ENCODE measurements at places on chromosomes 11 and 22.

- DNase-seq: no peak
These were observed 16.4 kb upstream of the KAT5 start for GRCh38 chr11:65695459-65696241.

DNA sequence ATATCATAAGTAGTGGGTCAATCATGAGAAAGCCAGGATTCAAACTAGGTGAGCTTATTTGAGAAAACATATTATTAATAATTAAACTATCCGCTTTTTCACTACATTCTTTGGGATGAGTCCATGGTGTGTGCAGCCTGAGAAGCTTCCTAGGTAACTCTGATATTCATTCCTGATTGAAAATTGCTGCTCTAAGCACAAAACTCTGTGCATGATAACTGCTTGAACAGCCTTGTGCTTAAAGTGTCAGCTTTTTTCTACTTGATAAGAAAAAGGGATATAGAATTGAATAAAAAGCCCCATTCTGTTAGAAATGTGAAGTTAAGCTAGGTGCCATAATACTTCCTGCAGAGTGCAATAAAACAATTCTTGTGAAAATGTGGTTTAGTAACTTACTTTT, 343.5 kb upstream of the LUZP2 start:
- no peak for DNase-seq

- DNase-seq: no peak
These were observed 20.0 kb downstream of the CALCB start for GRCh38 chr11:15093432-15093831.

- no peak for DNase-seq
These were observed 9.2 kb downstream of the CCKBR start for GRCh38 chr11:6268820-6269219.

GRCh38 chr22:42275176-42275575, 4.7 kb upstream of the TCF20 start:
- DNase-seq: no peak

DNA sequence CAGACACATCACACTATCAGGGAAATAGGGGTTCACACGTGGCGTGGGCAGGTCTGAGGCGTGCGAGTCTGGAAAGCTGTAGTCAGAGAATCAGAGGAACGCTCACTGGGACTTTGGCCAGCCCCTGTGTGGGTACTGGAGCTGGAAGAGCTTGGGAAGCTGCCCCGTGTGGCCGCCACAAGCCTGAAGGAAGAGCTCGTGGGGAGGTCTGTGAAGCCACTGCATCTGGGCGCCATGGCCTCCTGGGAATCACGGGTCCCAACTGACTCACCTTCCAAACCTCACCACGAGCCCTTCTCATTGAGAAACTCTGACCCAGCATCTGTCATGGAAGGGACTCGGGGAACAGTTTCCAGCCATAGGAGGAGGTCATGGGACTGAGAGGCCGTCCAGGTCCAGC, 5.9 kb upstream of the MRGPRF start:
- DNase-seq: no peak

- DNase-seq: no peak
These were observed 117.3 kb downstream of the ETS1 start for GRCh38 chr11:128470081-128470480.

DNA sequence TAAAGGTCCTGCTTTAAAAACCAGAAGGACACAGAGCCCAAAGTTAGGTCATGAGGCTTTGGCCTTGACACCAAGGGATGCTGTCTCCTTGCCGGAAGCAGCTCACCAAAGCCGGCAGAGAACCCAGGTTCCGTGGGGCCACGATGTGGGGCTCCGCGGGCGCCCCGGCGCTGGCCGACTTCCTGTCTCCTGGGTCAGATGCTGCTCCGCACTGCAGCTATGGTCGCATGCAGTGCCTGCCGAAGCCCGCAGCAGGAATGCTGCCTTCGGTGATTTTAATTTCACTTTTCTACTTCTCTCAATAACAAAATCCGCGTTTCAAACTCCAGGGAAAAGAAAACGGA, 454 bp upstream of the OTUB1 start:
- DNase-seq: no peak

DNA sequence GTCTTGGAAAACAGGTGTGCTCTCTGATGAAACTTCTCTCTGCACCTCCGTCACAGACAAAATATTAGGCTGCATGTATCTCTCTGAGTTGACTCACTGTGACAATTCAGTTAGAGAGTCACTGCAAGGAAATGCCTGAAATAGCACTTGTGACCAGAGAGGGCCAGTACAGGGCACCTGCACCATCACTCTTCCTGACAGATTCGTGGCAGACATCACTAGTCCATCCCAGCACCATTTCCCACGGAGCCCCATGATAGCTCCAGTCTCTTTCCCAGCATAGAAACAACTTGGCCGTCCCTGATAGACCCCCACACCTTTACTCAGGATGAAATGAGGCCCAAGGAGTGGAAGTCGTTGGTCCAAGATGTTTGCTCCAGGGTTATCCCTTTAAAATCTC, 73.3 kb upstream of the ISX start:
- DNase-seq: no peak

DNA sequence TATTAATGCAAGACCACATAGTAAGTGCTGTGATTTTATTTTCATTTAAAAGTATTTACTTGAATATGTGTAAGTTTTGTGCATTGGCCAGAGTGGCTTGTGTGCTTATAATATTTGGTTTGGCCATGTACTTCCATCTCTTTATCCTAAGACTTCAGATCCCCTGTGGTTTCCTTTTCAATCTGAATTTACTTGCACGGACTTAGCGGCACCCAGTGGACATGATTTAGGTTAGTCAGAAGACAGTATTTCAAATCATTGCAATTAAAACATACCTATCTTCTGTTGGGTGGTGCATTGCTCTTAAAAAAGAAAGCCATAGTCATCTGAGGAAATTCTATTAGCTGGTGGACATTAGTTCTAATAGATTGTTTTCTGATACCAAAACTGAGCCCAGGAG, 30.7 kb downstream of the PIWIL4 start:
- DNase-seq: no peak

GRCh38 chr11:78767027-78767932, 192.6 kb upstream of the NARS2 start:
- DNase-seq: no peak

DNA sequence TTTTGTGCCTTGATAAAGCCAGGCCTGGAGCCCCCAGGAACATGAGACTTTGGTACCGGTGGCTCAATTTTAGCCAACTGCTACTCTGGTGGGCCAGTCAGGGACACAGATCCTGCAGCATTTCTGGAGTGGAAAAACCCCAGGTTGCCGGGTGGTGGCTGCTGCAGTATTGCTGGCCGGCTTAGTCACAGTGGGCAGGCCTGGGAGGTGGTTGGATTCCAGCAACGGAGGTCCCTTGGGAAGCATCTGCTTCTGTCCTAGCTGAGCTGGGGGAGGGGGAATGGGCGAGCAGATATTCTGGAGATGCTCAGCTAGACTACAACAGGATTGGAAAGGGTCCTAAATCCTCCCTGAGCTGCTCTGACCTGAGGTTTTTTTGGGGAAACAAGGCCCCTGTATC, 31.6 kb upstream of the ACCSL start:
- peak; percentile 29 for DNase-seq

GRCh38 chr22:24330636-24331035, 60.0 kb downstream of the SPECC1L start:
- no peak for DNase-seq

DNA sequence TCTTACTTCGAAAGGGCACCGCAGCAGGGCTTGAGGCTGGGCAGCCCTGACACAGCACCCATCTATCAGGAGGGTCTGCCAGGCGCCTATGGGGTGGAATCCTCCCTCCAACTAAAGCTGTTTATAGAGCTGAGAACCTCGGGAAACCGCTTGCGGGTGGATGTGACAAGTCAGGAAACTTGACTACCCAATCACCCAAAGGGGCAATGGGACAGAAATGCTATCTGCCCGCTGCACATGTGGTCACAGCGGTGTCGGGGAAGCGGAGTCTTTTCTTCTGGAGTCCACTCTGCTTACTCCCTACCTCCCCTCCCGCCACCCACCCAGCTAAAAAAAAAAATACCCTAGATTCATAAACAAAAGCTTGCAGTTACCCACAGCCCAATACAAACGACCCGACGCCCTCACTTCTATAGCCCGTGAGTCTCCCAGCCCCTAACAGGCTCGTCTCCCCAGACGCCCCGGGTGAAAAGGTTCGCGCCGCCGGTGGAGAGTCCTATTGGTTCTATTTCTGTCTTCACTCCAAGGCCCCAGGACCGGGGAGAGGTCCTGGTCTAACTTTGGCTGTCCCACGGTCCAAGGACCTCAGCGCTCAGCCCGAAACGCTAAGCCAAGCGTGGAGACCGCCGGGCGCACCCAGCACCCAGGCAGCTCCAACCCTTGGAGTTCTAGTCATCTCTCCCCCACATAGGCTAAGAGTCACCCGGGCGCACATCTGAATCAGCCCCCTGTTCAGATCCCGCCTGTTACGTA, 1.4 kb downstream of the TRPC6 start:
- DNase-seq: no peak

GRCh38 chr11:2704896-2705606, 5.3 kb upstream of the KCNQ1OT1 start:
- no peak for DNase-seq

GRCh38 chr11:2572491-2573239, 127.1 kb downstream of the KCNQ1OT1 start:
- DNase-seq: no peak

GRCh38 chr22:47600791-47601625, 838.6 kb downstream of the TBC1D22A start:
- DNase-seq: no peak

GRCh38 chr11:33741806-33742205, 5.6 kb upstream of the CD59 start:
- no peak for DNase-seq

- DNase-seq: peak; percentile 55
These were observed 59.6 kb upstream of the PAX6 start for GRCh38 chr11:31870609-31871309.

DNA sequence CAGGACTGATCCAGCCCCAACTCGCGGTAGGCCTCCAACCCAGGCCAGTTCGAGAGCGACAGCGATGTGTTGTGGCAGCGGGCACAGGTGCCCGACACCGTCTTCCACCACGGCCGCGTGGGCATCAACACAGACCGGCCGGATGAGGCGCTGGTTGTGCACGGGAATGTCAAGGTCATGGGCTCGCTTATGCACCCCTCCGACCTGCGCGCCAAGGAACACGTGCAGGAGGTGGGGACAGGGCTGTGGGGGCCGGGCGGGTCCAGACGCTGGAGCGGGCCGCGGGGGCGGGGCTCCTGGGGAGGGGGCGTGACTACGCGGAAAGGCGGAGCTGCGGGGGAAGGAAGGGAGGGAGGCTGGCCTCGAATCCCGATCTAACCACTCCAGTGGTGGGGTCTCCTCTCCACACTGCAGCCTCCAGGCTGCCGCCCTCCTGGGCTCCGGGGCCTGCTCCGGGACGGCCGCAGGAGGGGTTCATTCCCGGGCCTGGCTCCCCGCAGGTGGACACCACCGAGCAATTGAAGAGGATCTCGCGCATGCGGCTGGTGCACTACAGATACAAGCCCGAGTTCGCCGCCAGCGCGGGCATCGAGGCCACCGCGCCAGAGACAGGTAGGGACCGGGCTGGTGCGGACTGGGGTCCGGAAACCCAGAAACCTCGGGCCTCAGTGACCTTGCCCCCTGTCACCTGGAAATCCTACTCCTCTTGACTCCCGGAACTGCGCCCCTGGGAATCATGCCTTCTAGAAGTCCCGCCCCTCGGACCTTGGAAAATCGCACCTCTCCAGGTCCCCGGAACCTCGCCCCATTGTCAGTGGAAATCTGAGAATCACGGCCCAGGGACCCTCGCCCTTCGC, 14.9 kb downstream of the TMEM258 start:
- peak; percentile 55 for DNase-seq

- no peak for DNase-seq
These were observed 37.4 kb downstream of the CSRP3 start for GRCh38 chr11:19164230-19164855.

DNA sequence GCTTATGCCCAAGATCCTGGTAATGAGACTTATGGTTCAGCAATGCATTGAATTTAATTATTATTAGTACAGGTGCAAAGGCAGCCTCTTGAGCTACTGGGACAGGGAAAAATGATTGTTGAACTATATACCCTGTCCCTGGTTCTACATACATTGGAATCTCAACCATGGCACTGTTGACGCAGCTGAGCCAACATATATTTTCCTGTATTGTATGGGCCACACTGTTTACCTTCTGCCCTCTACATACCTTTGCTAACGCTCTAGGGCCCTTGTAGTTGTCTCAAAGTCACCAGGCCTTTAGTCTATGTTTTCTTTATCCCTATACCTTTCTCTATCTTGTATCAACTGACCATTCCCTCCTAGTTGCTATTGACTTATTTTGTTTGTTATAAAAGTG, 22.6 kb downstream of the KREMEN1 start:
- no peak for DNase-seq

GRCh38 chr22:48199667-48200066, 1437.2 kb downstream of the TBC1D22A start:
- no peak for DNase-seq

DNA sequence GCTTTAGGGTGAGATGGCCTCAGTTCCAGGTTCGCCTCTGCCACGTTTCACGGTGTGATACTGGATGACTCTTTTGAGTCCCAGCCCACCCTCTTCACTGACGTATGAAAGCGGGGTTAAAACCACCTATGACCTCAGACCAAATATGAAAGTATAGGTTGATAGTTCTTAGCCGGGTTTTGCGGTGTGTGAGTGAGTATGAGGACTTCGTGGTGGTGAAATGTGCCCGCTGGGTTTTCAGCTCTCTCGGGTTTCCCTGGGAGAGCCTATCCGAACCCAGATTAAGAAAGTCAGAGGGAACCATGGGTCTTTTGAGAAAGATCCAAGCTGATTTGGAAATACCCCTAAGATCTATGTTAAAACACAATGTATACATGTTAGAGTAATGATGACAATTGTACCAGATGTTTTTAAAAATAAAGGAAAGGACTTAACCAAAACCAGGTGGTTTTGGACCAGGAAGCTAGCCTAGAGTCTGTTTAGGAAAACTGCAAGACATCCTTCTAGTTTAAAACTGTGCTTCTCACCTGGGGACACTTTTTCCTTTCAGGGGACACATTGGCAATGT, 25.8 kb upstream of the ST3GAL4 start:
- no peak for DNase-seq

GRCh38 chr11:65445101-65445603, 22.6 kb downstream of the NEAT1 start:
- no peak for DNase-seq

- peak; percentile 84 for DNase-seq
These were observed 39.7 kb downstream of the TPBGL start for GRCh38 chr11:75280227-75280701.

DNA sequence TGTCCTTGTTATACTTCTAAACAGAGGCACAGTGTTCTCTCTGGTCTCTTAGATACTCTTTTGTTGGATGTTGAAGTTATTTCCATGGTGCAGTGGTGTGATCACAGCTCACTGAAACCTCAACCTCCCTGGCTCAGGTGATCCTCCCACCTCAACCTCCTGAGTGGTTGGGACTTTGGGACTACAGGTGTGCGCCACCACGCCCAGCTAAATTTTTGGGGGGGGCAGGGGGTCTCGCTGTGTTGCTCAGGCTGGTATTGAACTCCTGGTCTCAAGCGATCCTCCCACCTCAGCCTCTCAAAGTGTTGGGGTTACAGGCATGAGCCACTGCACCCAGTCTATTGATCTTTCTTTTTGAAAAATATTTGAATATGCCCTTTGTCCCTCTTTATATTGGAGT, 14.9 kb downstream of the ZNF74 start:
- DNase-seq: no peak

All from liver (tissue), 10 donors.